T-helper 1 cell (primary cell): ENCODE measurements at places on chromosomes 4 and X.

GRCh38 chr4:3022112-3022511 is 52.2 kb downstream of the HTT-AS start:
- DNase-seq, result no peak

- DNase-seq, result no peak
Measured at GRCh38 chr4:62550121-62550520, 1350.0 kb downstream of the ADGRL3 start.

DNA sequence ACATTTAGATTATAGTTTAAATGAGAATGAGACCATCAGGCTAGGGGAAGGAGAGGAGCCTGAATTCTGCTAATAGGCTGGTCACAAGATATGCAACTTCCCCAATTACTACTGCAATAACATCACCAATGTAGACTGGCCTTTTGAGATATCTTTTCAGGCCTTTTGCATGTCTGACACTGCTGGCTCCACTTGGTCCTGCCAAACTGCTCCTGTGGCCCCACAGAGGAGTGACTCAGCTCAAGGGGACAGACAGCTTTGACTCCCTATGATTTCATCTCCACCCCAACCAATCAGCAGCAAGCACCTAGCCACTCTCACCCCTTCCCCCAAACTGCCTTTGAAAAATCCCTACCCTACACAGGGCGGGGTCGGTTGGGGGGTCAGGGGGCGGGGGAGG is 22.8 kb downstream of the GPRIN3 start:
- DNase-seq, result no peak

GRCh38 chr4:97548943-97549583 is 594.2 kb downstream of the STPG2 start:
- no peak for DNase-seq

GRCh38 chrX:127128282-127128681 is 308.8 kb downstream of the PRR32 start:
- no peak for DNase-seq

DNA sequence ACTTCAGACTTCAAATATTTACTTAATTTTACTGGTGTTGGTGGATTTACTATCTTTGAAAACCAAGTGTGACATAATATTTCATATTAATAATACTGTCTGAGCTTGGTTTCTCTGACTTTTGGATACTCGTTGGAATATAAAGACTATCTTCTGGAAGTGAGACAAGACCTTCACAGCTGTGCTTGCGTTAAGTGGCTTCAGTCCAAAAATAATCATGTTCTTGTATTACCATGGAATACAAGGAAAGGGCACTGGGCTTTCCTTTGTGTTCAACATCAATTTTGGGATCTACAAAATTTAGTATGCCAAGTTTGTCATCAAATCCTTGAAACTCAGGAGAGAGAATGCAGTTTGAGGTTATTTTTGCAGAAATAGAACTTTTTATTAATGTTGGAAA is 712.4 kb upstream of the LCORL start:
- DNase-seq, result no peak

GRCh38 chr4:5447755-5448154 is 260.6 kb downstream of the EVC2 start:
- no peak for DNase-seq

- no peak for DNase-seq
Measured at GRCh38 chr4:95155759-95156451, 392.9 kb downstream of the UNC5C start.

GRCh38 chrX:154833746-154834274 is 652 bp downstream of the SMIM9 start:
- DNase-seq, result no peak

DNA sequence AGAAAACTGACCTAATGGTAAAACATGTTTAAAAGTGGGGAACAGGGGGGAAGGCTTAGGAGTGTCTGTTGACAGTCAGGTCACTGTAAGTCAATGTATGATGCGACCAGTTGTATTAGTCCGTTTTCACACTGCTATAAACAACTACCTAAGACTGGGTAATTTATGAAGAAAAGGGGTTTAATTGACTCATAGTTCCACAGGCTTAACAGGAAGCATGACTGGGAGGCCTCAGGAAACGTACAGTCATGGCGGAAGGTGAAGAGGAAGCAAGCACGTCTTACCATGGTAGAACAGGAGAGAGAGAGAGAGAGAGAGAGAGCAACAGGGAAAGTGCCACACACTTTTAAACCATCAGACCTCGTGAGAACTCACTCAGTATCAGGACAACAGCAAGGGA is 13.0 kb upstream of the PLAC1 start:
- no peak for DNase-seq

GRCh38 chrX:134512566-134512965 is 52.6 kb downstream of the HPRT1 start:
- no peak for DNase-seq

DNA sequence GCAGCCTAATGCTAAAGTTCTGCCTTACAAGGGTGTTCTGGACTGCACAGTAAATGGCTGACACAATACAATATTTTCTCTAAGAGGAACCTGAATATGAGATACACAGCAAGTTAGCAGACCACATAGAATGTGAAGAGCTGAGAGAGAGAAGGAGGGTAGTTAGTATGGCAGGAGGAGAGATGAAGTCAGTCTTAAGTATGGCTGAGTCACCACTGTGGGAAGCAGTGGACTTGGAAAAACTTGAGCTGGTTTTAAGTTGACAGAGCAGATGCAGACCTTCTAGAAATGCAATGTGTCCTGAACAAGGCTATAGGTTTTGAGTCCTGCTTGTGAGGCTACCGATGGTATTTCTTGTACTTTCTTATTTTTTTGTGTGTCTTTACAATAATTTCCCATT is 172.5 kb downstream of the SH2D1A start:
- no peak for DNase-seq

GRCh38 chr4:100742045-100742444 is 224.2 kb upstream of the EMCN start:
- DNase-seq, result no peak

DNA sequence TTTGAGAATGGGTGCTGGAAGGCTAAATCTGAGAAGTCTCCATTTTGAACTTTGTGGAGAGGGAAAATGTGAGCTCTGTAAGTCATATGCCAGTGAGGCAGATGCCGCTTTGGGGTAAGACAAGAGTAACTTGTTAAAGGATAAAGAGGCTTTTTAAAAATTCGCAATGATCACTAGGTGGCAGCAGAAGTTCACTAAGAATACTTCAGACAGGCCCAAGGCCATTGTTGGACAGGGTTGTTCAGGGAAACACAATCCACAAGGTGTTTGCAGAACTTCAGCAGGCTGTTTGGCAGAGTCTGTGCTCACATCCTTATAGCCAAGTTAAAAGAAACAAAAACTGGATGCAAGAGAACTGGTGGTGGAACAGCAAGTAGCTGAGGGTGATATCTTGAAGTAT is 13.7 kb upstream of the PIGA start:
- DNase-seq, result peak; percentile 1

DNA sequence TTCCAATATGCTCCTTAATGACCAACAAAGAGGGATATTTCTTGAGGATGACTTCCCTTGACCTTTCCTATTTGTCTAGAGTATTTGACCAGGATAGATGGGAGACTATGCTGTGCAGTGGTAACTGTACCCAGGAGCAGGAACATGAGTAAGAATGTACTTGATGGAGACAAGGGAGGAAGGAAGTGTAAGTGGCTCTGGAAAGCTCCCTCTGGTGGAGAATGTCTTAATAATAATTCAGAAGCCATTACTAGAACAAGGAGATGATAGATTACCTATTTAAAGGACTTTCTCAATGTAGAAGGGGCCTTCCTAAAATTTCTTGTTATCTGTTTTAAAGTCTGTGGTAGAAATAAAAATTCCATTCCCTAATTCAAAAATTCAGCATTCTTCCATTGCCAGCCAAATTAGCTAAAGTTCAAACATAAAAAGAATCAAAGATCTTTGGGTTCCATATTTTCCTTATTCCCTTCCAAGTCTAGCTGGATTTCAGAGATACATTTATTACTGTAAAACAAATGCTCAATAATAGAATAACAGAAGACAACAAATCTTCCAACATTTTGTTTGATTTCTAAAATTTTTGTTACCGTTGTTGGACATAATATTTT is 83.8 kb downstream of the GRID2 start:
- DNase-seq, result no peak

DNA sequence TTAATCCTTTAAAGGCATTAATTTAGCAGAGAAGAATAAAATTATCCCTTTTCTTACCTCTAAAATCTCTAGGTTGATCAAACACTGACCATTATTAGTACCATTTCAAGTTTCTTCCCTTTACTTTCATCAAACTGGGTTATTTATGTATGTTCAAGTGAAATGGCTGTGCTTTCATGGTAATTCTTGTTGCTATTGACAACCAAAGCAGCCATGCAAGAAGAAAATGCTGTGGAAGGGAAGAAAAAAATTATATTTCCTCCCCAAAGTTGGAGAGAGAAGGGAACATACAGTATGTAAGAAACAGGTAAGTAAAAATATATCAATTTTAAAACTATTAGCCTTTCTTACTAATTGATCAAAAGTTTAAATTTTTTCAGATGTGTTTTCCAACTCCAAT is 16.2 kb downstream of the NPNT start:
- DNase-seq, result no peak

DNA sequence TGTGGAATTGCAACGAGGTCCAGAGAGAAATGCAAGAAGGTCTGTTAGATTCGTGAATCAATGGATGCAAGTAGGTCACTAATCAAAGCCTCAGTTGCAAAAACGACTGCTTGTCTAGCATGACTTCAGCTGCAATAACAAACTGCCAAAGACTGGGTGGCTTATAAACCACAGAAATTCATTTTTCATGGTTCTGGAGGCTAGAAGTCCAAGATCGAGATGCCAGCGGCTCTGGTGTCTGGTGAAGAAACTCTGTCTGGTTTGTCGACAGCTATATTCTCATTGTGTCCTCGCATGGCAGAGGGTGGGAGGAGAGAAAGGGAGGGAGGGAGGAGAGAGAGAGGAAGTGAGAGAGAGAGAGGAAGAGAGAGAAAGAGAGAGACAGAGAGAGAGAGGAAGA is 114.7 kb downstream of the MXRA5 start:
- DNase-seq, result no peak

DNA sequence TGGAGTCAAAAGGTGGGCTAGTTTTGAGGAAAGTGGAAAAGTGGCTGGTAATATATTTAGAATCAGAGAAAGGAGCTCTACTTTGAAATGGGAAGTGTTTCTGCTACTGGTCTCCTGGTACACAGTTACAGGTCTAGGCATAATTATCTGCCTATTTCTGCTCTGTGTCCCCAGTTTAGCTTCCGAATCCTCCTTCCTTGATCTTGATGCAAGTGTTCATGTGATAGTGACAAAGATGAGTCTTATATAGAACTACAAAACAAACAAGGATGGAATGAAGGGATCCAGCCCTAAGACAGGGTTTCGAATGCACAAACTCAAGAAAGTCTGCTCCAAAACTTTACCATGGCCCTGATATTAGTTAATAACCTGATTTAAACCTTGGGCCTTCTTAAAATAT is 580.2 kb downstream of the INPP4B start:
- no peak for DNase-seq

DNA sequence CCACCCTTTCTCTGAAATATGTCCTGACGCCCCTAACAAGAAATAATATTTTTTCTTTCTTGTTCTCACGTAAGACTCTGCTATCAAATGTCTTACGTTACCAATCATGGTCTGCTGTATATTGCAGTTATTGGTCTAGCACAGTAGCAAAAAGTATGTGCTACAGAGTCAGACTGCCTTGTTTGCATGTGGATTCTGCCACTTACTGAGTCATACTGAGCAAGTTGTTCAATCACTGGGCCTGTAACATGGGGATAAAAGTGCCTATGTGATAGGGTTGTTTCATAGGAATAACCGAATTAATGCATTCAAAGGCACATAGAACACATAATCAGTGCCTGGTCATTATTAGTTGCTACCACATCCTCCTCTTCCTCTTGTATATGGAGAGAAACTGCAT is 14.1 kb downstream of the RPGR start:
- DNase-seq, result no peak
